Non-pigmented ciliary epithelial cell (primary cell): ENCODE measurements at places on chromosomes 1 and 21.

DNA sequence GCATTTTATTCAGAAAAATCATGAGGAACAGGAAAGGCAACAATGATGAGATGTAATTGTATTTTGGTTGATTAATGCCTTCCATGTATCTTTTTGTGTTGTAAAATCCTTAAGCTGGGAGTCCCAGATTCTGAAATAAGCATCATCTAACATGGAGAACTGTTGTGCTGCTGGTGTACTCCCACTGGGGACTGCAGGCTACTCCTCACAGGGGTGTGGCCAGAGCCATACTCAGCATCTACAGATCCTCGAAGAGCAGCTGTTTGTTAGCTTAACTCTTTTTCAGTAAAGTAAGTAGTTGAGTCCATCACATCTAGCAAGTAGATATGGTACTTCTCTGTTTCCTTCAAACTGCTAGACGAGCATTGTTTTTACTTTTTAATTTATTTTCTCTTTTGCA lies 358.0 kb downstream of the BRINP3 start:
- DNase-seq: no peak

DNA sequence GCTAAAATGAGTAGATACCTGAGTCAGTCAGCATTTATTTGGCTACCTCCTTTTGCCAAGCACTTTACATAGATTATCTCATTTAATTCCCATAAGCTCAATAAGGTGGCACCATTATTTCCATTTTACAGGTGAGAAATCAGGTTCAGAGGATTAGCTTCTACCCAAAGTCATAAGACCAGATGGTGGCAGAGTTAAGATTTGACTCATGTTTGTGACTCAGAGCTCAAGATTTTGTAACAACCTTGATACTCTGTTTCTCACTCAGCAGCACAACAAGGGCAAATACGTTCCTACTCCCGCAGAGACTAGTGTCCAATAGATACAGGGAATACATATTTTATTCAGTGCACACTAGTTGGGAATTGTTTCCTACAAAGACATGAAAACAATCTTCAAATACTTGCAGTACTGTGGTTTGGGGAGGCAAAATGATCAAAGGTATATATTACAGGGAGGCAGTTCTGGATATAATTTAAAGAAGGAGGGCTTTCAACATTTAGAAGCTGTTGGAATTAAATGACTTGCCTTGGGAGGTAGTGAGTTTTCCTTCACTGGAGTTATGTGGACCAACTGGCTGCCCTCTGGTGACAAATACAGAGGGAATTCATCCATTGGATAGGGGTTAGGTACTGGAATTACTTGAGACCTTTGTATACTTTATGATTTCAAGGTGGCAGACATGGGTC lies 3.6 kb downstream of the LEPR start:
- peak; percentile 81 for DNase-seq

DNA sequence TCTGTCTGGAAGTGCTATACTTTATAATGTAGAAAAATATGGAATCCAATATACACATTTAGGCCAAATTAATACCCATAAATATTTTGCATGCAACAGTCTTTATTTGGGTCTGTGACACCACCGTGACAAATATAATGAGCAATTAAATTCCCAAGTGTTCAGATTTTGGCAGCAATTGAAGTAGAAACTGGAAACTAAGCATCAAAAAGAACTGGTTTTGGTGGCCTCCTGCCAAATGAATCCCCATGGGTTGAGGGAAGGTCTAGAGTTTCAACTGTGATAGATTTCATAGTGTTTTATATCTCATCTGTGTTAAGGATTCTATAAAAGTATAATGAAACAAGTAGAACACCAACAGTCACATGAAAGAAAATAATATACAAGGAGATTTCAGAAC lies 88.4 kb downstream of the DPYD start:
- no peak for DNase-seq

DNA sequence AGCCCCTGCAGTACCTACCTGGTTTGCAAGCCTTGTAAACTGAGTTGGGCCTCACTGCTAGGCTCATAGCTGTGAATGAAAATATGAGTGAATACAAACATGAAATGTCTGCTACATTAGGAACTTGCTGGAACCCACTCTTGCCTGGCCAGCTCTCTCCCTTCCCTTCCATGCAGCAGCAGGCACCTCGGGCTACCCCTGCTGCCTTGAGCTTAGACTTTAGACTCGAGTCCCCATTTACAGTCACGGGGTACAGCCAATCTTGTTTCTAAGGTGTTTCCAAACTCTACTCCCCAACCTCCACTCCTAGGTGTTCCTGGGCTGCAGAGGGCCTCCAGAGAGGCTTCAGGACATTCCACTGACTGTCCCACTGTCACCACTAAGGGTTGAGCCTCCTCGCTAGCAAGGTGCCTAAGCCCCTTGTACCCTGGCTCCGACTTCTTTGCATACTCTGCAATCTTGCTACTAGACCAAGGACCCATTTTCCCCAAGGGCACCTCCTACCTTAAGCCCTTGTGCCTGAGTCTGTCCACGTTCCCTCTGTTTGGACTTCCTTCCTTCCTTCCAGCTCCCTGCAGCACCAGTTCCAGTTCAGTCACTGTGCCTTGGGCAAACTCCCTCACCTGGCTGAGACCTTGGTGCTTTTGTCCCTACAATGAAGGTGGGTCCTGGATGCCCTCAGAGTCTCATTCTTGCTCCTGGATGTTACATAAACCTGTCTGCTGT lies 36.9 kb downstream of the CDK18 start:
- no peak for DNase-seq

DNA sequence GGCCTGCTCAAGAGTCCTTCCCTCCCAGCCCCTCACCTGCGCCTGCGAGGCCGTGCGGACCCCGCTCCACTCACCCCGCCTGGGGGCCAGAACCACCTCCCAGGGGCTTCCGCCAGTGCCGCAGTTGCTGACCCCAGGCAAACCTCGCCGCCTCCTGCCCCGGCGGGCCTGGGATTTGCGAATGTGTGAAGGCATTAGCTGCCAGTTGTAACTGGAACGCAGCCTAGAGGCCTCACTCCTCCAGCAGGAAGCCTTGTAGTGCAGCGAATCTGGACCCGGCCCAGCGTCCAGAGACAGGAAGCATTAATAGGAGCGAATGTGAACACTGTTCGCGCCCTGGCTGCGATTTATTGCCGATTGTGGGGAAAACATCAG lies 140.9 kb upstream of the ARHGEF16 start:
- peak; percentile 46 for DNase-seq

DNA sequence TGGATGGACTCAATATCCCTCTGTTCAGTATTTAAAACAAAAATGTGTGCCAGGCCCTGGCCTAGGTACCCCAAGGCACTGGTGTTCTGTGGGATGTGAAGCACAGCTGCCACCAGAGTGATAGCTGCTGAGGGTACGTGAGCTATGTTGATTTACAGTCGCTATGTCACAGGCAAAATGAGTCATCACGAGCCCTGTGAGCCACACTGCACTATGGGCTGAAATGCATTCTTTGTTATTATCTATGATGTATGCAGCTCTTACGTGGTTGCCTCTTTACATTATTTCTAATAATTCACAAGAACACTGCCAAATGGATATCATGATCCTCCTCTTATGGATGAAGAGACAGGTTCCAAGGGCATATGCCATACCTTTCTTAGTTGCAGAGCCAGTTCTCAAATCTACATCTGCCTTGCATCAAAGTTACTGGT lies 2.1 kb downstream of the TEX38 start:
- no peak for DNase-seq

DNA sequence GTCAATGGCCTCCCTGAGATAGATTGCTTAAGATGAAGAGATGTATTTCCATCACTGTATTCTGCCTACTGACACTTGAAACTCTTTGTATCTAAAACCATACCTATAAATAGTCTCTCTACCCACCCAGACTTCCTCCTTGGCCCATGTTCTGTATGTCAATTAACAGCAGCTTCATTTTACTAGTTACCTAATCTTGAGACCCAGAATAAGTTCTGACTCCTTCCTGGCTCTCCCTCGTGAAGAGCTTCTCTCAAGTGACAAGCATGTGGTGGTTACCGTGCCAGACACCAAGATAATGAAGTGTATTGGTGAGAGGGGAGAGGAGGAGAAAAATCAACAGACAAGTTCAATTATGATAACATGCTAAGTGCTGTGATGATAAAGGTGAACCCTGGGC lies 128.8 kb upstream of the RAVER2 start:
- no peak for DNase-seq

DNA sequence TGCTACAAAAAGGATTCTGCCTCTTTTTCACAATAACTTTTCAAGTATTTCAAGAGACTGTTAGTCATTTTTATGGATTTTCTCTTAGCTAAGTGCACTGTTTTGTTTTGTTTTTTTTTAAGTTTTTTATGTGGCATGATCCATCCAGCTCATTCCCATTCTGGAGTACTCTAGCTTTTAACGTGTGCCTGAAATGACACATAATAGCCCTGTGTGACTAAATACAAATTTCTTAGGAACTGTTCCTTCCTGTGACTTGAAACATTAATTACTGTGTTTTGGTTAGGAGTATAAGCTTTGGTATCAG lies 143.9 kb downstream of the HS2ST1 start:
- DNase-seq: no peak

DNA sequence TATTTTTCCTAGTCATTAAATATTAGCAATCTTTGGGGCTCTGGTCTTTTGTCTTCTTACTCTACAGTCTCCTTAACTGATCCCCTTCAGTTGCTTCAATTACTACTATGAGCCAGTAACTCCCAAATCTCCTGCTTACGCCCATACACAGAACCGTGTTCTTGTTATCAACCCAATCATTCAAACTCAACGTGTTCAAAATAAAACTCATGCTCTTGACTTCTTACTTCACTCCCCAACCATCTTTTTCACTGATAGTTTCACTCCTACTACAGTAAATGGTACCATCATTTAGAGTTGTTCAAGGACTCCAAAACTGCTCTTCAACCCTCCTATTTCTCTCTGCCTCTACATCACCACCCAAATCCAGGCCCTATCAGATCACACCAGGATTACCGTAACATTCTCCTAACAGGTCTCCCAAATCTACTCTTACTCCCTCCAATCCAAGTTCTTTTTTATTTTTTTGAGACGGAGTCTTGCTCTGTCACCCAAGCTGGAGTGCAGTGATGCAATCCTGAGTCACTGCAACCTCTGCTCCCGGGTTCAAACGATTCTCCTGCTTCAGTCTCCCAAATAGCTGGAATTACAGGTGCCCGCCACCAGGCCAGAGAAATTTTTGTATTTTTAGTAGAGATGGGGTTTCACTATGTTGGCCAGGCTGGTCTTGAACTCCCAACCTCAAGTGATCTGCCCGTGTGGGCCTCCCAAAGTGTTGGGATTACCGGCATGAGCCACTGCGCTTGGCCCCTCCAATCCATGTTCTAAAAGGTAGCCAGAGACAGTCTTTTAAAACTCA lies 3.0 kb downstream of the YARS1 start:
- DNase-seq: no peak

GRCh38 chr21:15967661-15968060 lies 237.9 kb downstream of the USP25 start:
- no peak for DNase-seq
